H4 (cell line): ENCODE measurements at places on chromosomes 4 and X.

DNA sequence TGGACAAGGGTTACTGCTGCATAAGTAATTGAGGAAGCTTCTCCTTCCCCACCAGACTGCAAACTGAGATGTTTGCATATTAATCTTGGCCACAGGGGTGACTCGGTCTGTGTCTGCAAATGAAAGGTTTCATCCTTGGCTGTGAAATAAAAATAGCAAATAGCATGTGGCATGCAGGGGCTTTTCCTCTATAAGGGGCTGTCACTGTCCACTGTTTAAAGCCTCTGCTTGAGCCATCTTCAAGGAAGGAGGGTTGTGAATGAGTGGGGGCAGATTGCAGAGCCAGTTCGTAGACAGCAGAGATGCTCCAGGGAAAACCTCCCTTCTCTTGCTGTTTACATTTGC, 33.3 kb downstream of the TMSB4X start:
- no peak for DNase-seq

DNA sequence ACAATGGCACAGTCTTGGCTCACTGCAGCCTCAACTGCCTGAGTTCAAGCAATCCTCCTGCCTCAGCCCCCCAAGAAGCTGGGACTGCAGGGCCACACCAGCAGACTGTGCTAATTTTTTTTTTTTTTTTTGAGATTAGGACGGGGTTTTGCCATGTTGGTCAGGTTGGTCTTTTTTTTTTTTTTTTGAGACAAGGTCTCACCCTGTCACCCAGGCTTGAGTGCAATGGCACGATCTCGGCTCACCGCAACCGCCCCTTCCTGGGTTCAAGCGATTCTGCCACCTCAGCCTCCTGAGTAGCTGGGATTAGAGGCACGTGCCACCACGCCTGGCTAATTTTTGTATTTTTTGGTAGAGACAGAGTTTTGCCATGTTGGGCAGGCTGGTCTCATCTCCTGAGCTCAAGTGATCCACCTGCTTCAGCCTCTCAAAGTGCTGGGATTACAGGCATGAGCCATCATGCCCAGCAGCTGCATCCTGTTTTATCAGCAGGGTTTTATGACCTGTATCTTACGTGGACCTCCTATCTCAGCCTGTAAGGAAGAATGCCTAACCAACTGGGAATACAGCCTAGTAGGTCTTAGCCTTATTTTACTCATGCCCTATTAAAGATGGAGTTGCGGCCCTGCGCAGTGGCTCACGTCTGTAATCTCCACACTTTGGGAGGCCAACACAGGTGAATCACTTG, 13.2 kb upstream of the MRPL1 start:
- DNase-seq = no peak

- no peak for DNase-seq
Measured at GRCh38 chrX:22126327-22126726, 94.2 kb downstream of the PHEX start.

- peak; percentile 90 for DNase-seq
Measured at GRCh38 chr4:72779241-72779640, 210.2 kb upstream of the ADAMTS3 start.

DNA sequence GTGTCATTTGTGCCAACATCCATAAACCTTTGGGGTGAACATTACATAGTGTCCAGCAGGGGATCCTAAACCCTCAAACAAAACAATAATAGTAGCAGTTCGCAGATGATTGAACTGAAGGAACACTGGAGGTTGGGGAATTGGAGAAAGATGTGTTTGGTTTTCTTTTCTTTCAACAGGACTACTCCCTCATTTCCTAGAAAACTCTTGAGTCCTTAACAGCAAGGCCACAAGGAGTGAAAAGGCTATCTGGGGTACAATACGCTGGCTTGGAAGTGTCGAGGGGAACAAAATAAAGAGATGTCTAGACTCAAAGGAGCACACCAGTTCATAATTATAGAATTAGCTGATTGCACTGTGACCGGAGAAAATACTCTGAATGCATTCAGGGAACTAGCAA, 72.1 kb downstream of the IDS start:
- DNase-seq = no peak

- no peak for DNase-seq
Measured at GRCh38 chr4:25088093-25088952, 57.6 kb upstream of the LGI2 start.

GRCh38 chr4:55124322-55125076, 896 bp downstream of the KDR start:
- no peak for DNase-seq

- no peak for DNase-seq
Measured at GRCh38 chrX:149036086-149036485, 469.0 kb downstream of the IDS start.
